ENCODE measurements at places on chromosomes 1 and 21.

DNA sequence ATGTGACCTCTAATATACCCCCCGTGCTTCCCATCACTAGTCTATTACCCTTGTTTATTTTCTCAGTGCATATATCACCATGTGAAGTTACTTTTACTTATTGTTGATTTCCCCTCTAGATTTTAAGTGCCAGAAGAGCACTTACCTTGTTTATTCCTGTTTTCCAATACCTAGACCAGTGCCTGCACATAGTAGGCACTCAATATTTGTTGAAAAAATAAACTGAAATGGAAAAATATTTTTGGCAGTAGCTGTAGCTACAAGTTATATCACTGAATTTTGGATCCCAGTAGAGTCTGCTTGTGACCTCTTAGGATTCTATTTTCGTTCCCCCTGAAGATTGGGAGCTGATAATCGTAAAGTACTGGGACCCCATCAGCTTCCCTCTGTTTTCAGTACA is 32.0 kb upstream of the FOXE3 start:
- DNase-seq: no peak

- no peak for DNase-seq
Measured at GRCh38 chr1:108041360-108042142, 76.6 kb upstream of the VAV3 start.

DNA sequence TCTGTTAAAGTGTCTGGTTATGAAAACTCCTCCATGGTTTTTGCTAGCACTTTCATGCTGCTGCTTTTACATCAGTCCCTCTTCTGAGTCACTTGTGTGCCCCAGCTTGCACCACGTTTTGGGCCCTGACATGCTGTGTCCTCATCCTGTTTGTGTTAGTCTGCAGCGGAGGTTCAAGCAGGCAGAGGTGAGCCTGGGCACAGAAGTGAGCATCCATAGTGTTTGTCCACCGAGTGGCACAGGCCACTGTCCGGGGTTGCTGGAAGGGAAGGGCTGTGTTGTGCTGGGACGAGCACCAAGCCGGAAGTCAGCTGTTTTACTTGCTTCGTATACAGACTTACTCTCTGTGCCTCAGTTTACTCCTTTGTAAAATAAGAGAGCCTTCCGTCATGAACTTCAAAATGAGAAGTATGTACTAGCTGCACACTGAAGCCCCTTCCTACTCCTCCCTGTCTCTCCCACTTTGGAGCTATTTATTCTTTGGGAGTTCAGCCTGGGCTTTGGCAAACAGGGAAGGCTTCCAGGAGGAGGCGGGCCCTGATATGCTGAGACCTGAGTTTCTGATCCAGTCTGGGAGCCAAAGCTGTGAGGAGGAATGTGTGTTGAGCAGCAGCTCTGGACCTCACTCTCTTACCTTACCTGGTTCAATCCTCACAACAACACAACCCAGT is 10.7 kb upstream of the LAPTM5 start:
- no peak for DNase-seq

DNA sequence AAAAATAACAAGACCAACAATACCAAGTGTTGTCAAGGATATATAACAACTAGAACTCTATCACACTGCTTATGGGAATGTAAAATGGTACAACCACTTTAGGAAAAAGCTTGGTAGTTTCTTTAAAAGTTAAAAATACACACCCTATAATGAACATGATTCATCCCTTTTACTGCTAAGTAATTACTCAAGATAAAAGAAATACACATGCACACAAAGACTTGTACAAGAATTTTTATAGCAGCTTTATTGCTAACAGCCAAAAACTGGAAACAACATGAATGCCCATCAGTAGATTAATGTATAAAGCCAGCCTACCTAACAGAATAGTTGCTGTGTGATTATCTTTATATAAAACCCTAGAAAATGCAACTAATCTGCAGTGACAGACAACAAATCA is 10.5 kb upstream of the ZNF644 start:
- DNase-seq: no peak

GRCh38 chr1:59079434-59080140 is 217.3 kb upstream of the FGGY start:
- DNase-seq: no peak

GRCh38 chr1:58718435-58718834 is 18.6 kb upstream of the MYSM1 start:
- no peak for DNase-seq

DNA sequence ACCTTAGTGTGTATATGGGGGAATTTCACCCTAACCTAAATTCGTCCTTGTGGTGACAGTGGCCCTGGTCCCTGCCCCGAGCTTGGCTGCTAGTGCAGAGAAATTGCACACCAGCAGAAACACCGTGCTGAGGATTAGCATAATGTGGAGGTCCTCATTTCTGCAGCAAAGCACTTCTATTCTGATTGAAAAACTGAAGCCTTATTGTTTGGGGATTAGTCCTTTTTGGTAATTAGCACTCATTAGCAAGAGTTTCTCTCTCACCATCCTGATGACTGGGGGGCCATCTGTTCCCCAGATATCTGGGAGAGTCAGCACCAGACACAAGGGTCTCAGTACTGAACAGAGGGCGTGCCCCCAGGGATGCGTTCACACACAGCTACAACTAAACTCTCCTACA is 55.2 kb downstream of the AJAP1 start:
- no peak for DNase-seq

GRCh38 chr1:102790997-102791396 is 317.3 kb downstream of the COL11A1 start:
- no peak for DNase-seq

GRCh38 chr1:173580658-173581057 is 22.2 kb downstream of the SLC9C2 start:
- DNase-seq: no peak

- no peak for DNase-seq
Measured at GRCh38 chr21:14955936-14956520, 108.8 kb downstream of the NRIP1 start.

DNA sequence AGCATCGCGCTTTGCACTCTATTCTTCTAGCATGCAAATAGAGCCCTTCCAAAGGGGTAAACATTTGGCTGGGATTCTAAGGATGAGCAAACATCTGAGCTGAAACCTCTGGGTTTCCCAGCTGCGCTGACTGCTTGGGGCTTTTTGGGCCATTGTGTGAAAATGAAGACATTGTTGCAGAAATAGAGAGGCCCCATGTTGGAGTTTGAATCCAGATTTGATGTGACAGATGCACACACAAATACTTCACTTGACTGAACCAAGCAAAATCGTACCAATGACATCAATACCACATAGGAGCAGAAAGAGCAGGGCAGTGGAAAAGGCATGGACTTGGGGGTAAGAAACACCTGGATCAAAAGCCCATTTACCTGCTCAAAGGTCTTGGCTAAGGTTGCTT is 144.6 kb upstream of the HMGB4 start:
- DNase-seq: no peak

GRCh38 chr21:45865106-45865835 is 116.3 kb upstream of the COL6A1 start:
- no peak for DNase-seq

DNA sequence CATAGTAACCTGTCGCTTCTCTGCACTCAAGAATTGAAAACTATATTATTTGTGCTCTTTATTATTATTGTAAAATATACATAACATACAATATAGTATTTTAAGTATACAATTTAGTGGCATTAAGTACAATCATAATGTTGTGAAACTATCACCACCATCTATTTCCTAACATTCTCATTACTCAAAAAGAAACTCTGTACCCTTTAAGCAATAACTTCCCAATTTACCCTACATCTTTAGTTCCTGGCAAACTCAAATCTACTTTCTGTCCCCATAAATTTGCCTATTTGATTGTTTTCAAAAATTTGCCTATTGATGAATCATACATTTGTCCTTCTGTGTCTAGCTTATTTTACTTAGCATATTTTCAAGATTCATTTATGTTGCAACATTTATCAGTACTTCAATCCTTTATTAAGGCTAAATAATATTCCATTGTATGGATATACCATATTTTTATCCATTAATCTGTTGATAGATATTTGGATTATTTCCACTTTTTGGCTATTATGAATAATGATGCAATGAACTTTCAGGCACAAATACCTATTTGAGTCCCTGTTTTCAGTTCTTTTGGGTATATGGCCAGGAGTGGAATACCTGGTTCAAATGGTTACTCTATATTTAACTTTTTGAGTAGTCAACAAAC is 99.6 kb upstream of the DMRTA2 start:
- DNase-seq: no peak
